Placental pericyte (primary cell): ENCODE measurements at places on chromosomes 1 and 21. TPM values are rescaled to one million over a fixed set of nuclear protein-coding genes. Genes with fewer than 3 reads are reported as not detected.

Gene RNU1-2
- total RNA-seq: under 0.01 TPM in 2 replicates

Gene GABPA
- total RNA-seq: 16.9 and 28.2 TPM in 2 replicates

Gene EPHA10
- not detected in 2 replicates for total RNA-seq

Gene SPTA1
- total RNA-seq: not detected in 2 replicates

Gene UQCRHL
- total RNA-seq: 0.72 and 2.0 TPM in 2 replicates

Gene C8A
- total RNA-seq: not detected in 2 replicates

Gene OR2T3
- not detected in 2 replicates for total RNA-seq

Gene PDIK1L
- 4.6 and 5.6 TPM in 2 replicates for total RNA-seq

Gene POTED
- total RNA-seq: not detected in 2 replicates
